ENCODE measurements at places on chromosomes 3 and 15.

DNA sequence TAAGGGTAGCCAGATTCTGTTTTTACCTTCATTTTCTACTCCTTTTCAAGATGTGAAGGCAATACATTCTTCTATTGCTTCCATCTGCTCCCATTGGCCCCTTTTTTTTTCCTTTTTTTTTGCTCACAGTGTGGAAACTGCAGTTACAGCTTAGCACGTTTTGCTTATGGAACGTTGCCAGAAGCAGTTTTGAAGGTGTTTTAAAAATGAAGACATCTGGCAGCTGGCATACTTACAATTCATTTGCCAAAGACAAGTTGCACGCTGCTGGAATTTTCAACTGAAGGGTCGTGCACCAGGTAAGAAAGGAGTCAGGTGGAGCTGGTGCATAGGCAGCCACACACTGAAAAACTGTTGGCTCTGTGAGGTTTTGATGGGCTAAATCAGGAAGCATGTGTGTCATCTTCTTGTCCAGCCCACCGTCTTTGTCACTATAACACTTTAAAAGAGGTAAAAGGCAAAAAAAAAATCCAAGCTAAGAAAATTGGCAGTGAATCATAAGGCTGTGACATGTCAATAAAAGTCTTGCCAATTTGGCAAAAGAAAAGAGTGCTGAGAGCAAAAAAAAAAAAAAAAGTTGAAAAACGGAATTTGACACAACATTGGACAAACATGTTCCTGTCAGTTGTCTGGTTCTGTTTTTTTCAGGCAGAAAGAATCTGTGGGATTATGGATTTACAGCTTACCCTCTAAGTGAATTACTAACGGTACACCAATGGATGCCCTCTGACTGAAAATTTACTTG is 225.4 kb upstream of the SOX2 start:
- no peak for DNase-seq

GRCh38 chr3:12782172-12782815 is 14.2 kb upstream of the CAND2 start:
- DNase-seq, result peak; percentile 8

- DNase-seq, result no peak
Measured at GRCh38 chr15:98838387-98839259, 169.0 kb downstream of the PGPEP1L start.

DNA sequence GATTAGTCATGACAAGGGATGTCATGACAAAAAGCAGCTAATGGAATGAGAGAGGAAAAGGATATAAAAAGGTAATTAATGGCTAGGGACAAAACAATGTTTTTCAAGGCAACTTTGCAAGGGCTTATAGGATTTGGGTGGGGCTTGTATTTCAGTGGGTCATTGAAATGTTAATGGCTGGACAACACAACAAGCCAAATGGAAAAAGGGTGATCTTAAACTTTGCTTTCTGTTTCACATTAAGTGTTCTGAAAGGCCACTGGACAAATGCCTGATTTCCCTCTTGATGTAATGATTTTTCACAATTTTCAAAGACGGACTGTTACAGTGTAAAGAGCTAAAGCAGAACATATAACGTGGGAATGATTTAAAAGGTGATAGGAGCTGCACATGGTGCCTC is 345.0 kb downstream of the TUSC7 start:
- peak; percentile 72 for DNase-seq

GRCh38 chr15:32729700-32730395 is 12.0 kb downstream of the GREM1 start:
- DNase-seq, result no peak

DNA sequence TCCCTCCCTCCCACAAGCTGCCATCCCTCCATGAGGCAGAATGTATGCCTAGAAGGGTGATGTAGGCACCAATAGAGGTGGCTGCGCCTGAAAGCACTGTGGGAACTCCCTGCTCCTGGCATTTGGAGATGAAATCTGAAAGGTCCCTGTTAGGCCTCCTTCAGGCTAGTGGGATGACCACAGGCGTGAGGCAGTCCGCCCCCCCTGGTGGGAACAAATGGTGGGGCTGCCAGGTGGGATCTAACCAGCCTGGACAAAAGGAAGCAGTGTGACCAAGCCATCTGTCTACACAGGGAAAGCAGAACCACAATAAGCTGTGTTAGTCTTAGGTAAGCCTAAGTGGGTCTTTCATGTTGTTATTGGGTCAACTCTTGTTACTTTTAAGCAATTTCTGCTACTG is 25.3 kb downstream of the IL5RA start:
- DNase-seq, result no peak

GRCh38 chr15:75025548-75026260 is 2.3 kb downstream of the PPCDC start:
- no peak for DNase-seq

- DNase-seq, result peak; percentile 90
Measured at GRCh38 chr3:134253475-134254226, 3.0 kb upstream of the RYK start.

- DNase-seq, result no peak
Measured at GRCh38 chr3:151925419-151925818, 52.0 kb downstream of the SUCNR1 start.

DNA sequence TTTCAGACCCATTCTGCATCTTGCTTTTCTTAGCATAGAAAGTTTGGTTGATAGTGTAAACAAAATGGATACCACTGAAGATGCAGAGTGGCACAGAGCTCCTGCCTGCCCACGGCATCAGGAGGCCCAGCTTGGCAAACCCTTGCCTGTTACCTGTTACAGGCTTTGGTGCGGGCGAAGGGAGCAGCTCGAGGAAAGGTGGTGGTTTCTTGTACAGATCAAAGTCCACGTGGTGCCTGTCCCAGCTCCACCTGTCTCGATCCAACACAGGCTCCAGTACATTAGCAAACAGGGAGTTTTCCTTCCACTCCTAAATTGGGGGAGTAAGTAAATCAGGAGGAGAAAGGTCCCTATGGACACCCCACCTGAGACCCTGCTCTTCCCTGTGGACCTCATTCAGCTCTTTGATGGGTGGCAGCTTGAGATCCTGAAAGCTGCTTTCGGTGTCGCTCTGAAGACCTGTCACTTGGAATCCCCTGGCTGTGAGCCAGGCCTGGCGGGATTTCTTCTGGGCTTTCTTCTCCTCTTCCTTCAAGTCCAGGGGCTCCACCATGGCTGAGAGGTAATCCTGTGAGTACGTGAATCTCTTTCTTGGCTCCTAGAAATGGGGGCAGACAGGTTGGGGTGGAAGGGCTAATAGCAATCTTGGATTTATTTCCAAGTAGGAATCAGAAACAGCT is 35.7 kb downstream of the ACAD9 start:
- DNase-seq, result no peak

GRCh38 chr3:78659386-78659987 is 1108.3 kb downstream of the ROBO1 start:
- peak; percentile 58 for DNase-seq

- DNase-seq, result peak; percentile 95
Measured at GRCh38 chr3:48748754-48749153, 31.7 kb upstream of the IP6K2 start.

GRCh38 chr15:85401108-85401774 is 20.8 kb downstream of the AKAP13 start:
- DNase-seq, result no peak

DNA sequence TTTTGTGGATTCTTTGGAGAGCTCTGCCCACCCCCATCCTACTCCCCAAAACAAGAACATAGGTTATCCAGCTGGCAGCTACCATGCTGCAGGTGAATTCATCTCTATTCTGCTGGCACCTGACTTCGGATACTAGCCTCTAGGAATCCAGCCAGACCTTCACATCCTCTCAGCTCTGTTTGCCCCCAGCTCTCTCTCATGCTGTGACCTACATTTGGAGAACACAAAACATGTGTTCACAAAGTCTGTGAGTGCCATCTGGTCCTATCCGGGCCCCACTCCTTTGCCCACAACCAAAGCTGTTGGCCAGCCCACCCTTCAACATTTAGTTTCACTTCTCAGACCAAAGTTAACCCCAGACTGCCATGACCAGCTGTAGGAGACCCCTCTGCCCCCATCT is 89.4 kb upstream of the C3orf80 start:
- DNase-seq, result no peak

- DNase-seq, result no peak
Measured at GRCh38 chr15:28959326-28959725, 73.6 kb downstream of the APBA2 start.

DNA sequence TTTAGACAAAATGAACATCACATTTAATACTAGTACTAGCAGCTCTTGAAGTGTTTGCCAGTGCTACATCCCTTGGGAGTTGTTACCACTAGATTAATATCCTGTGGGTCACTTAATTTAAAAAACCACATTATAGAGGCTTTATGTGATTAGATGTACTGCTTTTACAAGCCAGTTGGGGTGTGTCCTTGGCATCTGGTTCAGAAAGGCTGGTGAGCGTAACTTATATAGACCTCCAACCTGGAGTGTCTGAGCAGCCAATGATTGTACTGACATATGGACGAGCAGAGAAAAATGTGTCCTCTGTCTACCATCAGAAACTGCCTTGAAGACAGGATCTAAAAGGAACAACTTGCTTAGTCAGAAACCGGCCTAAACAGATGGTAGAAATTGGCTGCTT is 306.2 kb upstream of the ATP11B start:
- no peak for DNase-seq

DNA sequence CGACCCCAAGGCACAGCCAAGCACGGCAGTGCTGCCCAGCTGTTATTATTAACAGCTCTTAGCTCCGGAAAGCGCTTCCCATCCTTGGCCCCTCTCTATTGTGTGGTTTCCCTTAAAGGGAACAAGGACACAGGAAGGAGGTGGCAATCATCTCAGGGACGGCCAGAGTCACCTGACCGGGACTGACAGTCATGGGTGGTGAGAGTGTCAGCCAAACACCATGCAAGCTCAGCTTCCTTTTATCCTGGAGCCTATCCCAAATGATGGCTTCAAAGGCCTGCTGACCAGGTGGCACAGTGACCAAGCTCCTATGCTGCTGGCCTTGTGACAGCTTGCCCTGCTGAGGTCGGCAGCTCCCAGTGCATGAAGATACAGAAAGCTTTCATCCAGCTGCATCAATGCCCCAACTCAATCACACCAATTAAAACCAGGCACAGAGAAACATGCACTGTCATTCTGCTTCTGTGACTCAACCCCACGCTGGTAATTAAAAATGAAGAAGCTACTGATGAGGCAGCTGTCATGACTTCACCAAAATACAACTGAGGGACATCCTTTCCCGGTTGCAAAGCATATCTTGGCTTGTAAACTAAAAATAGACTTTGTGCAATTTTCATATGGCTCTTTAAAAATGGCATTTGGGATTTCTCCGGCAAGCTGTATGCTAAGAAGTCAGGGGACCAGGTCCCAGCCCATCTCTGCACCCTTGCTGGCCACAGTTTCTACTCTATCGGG is 34.0 kb downstream of the PCSK6 start:
- DNase-seq, result peak; percentile 79

DNA sequence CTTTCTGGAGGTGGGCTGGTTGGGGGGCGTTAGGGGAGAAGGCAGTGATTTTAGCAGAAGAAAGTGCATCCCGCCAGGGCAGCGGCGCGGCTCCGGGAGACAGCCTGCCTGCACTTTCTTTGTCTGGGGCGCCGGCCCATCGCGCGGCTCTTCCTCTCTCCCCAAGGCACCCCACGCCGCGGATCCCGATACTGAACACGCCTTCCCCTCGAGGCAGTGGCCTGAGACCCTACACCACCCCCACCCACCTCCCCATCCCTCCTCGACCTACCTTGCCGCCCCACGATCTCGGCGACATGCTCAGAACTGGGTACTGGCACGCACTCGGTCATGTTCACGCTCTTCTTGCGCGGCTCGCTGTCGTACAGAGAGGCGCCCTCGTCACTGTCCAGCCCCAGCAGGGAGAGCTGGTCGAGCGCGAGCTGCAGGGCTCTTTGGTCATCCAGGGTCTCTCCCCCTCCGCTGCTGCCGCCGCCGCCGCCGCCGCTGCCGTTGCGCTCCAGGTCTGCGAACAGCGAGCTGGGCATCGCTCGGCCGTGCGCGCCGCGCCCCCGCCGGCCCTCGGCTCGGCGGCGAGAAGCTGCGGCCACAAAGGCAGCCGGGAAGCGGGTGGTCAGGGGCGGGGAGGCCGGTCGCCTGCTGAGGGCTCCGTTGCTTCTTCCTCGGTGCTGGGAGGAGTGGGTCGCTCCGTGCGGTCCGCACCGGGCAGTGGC is 483 bp downstream of the MEX3B start:
- peak; percentile 26 for DNase-seq

DNA sequence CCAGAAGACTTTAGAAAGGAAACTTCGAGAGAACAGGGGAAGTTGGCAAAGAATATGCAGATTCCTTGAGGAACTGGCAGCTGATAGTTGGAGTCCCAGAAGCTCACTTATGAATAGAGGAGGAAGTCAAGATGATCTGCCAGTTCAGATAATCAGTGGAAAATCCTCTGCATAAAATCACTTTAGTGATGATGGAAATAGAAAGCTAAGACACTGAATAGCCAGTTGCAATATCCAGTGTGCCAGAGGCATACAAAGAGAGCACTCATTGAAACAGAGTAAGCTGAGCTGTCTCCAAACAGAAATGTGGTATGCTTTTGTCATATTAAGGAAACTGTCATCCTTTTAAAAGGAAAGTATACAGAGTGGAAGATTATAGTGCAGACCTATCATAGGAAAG is 1207.6 kb downstream of the OTOL1 start:
- no peak for DNase-seq

DNA sequence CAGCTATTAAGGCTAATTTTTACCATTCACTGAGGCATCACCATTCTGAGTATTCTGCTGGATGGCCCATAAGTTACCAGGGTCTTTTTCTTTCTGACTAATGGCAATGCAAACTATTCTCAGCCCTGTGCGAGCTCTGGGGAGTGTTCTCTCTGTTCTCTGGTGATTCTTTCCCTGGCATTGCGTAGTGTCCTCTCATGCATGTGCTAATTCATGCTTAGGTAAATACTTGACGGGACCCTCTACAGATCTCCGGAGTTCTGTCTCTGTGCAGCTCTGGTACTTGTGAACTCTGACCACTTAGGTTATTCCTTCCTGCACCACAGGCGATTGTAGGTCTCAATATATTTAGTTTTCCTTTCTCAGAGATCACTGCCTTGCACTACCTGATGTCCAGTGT is 34.8 kb downstream of the UBE2E1 start:
- no peak for DNase-seq

GRCh38 chr15:89085289-89085926 is 2.8 kb upstream of the ABHD2 start:
- DNase-seq, result no peak
